Activated naive CD4-positive, alpha-beta T cell (primary cell): ENCODE measurements at places on chromosomes 5 and 9.

DNA sequence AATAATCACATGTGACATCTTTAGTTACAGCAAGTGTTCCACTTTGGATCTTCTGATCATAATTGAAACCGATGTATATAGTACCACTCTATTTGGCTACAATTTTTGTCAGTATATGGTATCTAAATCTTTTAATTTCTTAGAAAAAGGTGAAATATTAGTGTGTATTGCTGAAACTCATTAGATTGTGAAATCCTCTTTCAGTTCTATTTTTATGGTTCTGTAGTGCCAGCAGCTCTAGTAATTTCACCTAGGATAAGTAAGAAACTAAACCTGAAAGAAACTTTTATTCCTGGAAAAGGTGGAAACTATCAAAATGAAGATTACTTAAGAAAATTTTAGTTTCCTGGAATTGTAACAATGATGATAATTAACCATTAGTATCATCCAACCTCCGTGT, 370.9 kb downstream of the NNT start:
- DNase-seq = no peak

GRCh38 chr5:132883261-132883834, 9.9 kb downstream of the LEAP2 start:
- DNase-seq = no peak

DNA sequence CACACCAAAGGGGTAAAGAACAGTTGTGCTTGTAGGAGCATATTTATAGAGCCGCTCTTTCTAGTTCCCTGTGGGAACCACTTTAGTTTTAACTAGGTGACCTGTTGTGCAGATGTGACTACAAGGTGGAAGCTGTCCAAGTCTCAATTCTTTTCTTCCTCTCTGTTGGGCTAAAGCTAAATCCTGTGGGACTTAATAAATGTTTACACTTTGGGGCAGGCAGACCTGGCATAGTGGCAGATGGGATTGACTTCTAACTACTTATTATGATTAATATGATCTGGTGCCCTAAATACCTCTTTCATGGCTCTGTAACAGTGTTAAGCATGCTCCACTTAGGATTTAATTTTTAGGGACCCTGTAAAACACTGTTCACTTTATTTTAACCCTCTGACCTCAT, 265.3 kb downstream of the KCTD16 start:
- DNase-seq = no peak

- DNase-seq = no peak
Measured at GRCh38 chr9:96462541-96462940, 12.6 kb downstream of the HABP4 start.

- DNase-seq = no peak
Measured at GRCh38 chr9:27851858-27852257, 278.6 kb upstream of the C9orf72 start.

GRCh38 chr5:50711280-50711679, 44.8 kb downstream of the PARP8 start:
- DNase-seq = peak; percentile 15

DNA sequence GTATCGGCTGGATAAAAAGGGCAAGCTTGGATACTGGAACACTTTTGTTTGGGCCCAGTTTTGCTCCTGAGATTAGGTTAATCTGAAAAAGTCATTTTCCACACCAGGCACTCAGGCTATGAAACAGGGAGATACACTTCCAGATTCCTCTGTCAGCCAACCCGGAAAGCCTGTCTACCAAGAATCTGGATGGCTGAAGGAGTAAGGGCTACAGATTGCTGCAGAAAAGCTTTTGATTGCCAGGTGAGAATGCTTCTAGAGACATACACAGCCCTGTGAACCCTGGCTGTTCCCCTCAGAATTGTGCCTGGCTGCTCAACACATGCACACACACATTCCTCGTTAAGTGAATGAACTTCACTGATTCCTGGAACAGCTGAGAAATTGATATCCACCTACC, 114.4 kb downstream of the PSD2 start:
- no peak for DNase-seq

DNA sequence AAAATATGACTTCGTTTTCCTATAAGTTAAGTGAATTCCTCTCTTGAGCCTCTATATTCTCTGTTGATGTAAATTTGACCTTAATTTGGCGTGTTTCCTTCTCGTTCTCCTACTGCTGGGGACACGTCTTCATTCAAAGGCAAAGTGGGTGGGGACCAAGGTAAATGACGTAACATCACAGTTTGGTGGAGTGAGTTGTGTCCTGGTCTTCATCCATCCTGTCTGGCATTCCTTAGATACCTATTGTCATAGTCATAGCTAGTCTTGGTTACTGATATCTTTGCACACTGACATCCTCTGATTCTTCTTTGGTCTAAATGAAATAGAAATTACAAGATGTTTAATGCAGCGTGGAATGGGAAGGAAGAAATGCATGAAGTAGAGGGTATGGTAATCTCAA, 108.5 kb downstream of the NNT start:
- DNase-seq = no peak

DNA sequence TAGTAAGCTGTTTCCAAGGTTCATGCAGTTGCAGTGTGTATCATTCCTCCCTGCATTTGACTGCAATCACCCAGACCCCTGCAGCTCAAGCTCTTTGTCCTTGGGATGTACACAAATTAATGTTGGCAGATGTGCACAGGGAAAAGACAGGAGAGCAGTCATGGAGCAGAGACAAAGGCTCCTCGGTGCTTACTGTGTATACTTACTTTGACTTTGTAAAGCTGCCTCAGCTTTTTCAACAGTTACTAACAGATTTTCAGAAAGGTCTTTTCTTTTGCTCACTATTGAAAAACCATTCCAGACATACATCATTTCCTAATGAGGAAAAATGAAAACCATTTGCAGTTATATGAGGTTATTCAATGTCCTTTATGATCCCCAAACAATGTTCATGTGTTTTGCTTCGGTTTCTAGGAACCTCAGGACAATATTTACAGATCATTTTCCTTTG, 124.9 kb downstream of the TTC39B start:
- no peak for DNase-seq
